ENCODE measurements at places on chromosomes 1 and 21.

GRCh38 chr21:25506261-25506660, 101.0 kb downstream of the MRPL39 start:
- DNase-seq = no peak

DNA sequence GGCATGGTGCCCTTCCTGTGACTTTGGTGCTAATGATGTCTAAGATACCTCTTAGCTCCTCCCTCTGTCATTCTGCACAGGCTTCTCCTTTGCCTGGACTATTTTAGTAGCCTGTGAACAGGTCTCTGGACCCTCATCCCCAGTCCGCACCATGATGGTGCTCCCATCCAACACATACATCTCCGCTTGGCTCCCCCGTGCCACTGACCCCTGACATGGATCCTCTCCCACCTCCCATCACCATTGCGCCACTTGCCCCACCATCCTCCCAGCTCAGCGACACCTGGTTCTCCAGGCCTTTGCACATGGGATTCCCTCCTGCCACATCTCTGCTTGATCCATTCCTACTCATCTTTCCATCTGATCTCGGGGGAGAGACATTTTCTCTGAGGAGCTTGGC, 33.9 kb downstream of the RUNX3 start:
- no peak for DNase-seq

DNA sequence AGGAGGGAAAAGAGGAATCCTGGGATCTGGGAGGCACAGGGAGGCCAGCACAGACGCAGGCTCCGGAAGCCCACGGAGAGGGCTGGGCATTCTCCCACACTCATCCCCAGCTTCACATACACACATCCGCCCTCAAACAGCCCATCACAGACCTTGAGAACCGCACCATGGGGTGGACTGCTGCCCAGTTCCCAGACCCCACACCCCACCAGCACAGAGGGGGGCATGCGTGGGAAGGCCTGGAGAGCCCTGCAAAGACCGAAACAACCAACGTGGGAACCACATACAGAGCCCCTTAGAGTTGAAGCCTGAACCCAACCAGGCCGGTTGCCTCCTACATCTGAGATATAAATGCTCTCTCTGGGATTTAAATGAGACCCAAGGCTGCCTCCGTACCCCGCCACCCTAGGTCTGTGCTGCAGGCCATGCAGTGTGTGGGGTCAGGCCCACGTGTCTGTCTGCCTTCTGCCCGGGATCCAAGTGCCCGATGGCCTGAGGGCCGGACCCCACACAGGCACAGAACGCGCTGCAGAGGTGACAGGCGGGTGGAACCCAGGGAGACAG, 126.2 kb upstream of the COL6A1 start:
- DNase-seq = no peak

DNA sequence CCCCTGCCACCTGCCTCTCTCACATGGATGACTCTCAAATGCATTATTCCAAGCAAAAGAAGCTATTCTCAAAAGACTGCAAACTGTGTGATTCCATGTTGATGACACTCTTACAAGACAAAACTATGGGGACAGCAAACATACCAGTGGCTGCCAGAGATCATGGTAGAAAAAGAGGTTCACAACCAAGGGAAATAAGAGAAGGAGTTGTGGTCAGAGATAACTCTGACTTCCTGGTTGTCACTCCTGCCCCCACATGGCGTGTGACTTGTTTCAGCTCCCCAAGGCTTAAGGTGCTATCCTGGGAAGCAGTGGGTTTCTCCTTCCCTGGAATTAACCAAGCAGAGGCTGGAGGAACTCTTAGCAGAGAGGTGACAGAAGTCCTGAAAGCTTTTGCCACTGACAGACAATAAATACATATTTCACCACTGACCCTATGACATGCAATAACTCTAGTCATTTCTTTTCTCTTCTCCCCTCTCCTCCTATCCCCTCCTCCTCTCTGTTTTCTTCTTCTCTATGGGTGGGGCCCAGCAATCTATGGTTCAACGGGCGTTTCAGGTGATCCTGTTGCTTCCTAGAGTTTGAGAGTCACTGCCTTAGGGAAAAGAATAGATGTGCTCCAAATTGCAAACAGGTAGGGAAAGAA, 185.1 kb downstream of the FCRL5 start:
- DNase-seq = no peak

DNA sequence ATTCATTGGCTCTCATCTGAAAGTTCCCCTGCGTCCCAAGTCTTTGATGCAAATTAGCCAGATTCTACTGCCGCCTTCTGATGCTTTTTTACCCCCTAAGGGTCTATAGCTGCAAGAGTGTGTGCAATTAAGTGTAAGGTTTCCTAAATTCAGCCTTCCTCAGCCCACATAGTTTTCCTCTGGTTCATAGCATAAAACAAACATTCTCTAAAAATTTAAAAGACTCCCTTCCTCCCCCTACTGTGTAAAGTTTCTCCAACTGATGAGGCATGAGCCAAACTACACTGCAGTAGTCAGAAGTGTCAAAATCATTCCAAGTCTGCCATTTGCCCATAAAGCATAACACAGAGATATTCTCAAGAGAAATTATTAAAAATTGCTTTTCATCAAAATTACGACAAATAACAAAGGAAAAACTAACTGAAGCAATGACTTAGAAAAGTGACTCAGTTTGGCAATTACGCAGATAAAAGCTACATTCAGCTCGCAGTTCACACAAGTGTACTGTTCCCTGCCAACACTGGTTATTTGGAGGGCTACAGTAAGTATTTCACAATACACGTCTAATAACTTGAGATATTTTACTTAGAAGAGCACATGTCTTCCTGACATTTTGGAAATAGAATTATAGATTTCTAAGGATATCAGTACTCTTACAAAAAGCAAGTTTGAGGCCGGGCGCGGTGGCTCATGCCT, 15.4 kb downstream of the KCNH1 start:
- DNase-seq = no peak

GRCh38 chr1:214957330-214958137, 125.0 kb upstream of the KCNK2 start:
- DNase-seq = no peak

GRCh38 chr1:1925437-1926345, 6.6 kb upstream of the TMEM52 start:
- DNase-seq = no peak

GRCh38 chr1:94522304-94522703, 19.3 kb downstream of the F3 start:
- DNase-seq = no peak

DNA sequence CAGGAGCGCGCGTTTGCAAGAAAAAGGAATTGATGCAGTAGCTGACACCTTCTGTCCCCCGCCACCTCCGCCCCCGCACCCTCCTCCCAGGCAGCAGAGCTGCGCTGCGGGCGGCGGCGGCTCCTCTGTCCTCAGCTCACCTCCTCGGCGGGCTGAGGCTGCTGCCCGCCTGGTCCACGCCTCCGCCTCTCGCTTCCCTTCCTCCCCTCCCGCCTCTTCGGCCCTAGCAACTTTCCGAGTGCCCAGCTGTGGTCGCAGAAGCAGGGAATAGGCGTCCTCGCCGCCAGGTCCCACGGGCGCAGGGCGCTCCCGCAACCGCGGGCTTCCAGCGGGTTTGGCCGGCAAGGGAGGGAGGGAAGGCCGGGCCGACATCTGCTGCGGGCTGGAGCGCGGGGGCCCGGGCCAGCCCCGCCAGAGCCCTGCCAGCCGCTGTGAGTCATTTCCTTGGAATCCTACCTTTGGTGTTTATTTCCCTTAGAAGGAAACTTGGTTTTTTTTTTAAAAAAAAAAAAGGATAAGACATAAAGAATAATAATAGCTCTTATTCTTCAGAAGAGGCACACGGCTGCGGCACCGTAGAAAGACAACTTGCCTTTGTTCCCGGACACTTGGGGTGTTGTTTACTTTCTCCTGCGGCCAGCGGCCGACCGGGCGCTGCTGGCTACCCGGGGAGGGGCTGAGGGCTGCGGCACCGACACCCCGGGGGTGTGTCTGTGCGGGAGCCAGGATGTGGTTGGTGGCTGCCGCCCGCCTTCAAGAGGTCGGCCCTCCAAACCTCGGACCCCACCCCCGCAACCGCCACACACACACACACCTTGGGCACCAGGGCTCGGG, 1.1 kb downstream of the SERTAD4 start:
- DNase-seq = no peak

- no peak for DNase-seq
These were observed at the start of gene IGSF21 for GRCh38 chr1:18107369-18108298. IGSF21 (plus strand) TSS chr1:18107798; CDS start chr1:18108129, 331 bp downstream.

DNA sequence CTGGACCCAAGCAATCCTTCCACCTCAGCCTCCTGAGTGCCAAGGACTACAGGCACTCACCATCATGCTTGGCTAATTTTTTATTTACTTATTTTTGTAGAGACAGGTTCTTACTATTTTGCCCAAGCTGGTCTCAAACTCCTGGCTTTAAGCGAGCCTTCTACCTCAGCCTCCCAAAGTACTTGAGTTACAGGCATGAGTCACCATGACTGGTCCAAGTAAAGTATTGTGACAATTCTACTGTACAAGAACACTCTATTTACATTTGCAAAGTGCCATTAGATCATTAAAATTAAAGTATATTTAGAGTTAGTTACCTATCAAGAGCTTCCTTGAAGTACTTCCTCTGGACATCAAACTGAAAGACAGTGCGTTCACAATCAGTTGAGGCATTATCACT, 44.8 kb downstream of the NRDC start:
- no peak for DNase-seq

DNA sequence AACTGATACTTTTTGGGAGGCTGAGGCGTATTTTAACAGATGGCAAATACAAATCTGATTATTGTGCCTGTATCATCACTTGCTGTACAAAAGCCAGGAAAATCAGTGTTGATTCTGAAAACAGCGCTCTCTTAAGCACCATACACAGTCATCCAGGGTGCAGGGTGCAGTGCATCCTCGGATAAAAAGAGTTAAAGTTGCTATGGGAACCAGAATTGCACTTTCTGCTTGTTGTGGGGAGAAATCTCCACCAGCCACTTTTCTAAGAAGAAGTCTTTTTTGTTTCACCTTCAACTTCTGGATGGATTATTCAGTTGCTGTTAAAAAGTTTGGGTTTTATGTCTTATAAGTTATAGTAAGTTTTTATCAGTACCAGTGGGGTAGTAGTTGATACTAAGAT, 3.8 kb downstream of the LAMC1 start:
- DNase-seq = no peak

DNA sequence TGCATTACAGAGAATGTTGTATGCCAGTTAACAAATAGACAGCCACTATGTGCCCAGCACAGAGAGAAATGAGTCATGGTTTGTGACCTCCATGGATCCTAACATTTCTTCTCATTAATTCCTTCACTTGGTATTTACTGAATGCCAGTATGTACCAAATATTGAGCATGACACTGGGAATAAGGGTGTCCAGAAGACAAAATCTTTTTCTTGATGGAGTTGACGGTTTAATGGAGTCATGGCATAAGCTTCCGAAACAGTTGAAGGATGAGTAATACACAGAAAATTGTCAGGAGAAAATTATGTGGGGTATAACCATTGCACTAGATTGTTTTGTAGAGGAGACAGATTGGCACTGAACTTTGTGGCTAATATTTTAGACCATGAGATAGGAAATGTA, 36.9 kb downstream of the PTGFR start:
- no peak for DNase-seq

DNA sequence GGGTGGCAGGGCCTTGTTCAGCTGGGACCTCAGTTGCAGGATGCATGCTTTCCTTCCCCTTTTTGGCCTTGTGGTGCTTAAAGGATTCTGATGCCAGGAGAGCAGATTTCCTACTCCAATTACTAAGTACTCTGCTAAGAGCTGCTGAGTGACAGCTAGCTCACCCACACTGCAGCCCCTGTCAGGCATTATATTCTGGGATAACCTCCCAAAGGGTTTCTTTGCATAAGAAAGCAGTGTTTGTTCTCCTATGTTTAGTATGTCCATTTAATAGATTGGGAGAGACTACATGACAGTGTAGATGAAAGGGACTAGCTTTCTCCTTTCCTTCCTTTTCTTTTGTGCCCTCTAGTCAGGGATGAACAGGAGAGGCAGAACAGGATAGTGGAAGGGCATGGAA, 100.7 kb downstream of the FAM78B start:
- DNase-seq = no peak

- DNase-seq = no peak
These were observed 10.8 kb downstream of the CAMTA1 start for GRCh38 chr1:6796095-6796494.

DNA sequence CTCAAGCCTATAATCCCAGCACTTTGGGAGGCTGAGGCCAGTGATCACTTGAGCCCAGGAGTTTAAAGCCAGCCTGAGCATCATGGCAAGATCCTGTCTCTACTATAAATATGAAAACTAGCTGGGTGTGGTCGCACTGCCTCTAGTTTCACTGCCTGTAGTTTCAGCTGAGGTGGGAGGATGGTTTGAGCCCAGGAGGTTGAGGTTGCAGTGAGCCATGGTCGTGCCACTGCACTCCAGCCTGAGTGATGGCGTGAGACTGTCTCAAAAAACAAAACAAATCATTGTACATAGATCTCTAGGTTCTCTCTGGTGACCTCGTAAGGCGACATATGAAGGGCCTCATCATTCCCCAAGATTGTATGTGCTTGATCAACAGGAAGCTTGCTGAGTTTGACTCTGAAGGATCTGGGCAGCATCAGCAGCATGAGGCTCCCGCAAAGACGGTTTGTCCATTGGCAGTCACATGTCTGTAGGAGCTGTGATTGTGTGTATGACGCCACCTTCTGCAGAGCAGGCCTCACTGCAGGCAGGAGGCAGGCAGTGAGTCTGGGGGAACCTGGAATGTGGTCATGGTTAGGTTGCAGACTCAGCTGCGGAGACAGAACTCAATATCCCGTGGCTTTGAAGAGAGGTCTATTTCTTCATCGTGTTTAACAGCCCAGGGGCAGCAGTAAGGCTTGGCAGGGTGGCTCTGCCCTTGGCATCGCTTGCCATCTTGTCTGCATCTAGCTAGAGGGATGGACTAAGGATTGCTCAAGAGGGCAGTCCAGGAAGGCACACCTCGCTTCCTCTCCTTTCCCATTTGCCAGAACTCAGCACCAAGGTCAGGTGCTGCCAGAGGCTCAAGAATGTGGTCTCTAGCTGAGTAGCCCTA, 14.0 kb downstream of the ATP5PO start:
- no peak for DNase-seq

- no peak for DNase-seq
These were observed 8.5 kb downstream of the EPHA2 start for GRCh38 chr1:16147156-16147926.

- no peak for DNase-seq
These were observed 26.1 kb downstream of the RCAN3 start for GRCh38 chr1:24528744-24529143.

GRCh38 chr1:20160034-20160433, 20.9 kb downstream of the PLA2G2F start:
- no peak for DNase-seq

DNA sequence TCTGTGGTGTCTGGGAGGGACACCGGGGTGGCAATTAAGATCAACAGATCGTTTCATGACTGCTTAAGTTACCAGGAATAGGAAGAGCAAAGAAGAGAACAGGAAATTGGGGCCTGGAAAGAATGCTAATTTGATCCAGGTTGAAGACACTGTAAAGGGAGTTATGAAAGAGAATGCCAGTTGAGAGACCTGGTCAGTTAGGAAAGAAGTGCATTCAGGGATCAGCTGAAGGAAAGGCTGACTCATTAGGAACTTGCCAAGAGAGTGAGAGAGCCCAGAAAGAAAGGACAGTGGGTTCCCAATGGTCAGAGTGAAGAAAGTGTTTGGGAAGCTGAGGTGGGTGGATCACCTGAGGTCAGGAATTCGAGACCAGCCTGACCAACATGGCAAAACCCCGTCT, 119.6 kb downstream of the UBE2U start:
- no peak for DNase-seq

GRCh38 chr21:34926803-34927467, 122.2 kb downstream of the RUNX1 start:
- DNase-seq = no peak

- no peak for DNase-seq
These were observed 99.2 kb downstream of the CTH start for GRCh38 chr1:70509996-70510876.

Data from activated T-cell treated with anti-CD3 and anti-CD28 coated beads for 1 hour (primary cell).